ENCODE measurements at places on chromosomes 3 and 15.

DNA sequence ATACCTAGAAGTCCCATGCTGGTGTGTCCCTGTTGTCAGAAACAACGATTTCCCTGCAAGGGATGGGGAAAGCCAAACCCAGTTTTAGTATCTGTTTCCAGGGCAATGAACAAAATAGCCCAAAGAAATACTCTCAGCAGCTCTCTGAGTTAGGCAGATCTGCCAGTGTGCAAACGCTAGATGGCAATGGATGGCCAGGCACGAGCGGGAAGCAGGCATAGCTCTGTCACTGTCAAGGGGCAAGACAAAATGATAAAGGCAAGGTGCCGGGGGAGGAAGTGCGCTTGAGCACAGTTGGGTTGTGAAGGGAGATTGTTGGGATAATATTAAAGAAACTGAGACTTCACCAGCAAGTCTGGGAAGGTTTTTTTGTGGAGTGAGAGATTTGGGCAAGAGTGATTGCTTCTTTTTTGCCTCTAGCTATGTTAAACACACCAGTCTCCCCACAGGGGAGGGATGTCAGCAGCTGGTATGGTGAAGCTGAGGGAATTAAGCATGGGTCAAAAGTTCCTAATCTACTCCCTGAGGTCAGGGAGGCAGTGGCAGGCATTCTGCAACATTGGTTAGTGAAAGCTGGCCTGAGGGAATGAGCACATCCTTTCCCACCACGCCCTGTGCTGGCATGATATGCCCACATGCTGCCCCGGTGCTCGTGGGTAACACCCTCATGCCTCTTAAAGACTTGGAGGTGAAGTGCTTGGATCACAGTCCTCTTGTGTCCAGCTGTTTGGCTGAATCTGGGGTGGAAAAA lies 117.5 kb downstream of the PDCD6IP start:
- no peak for DNase-seq

DNA sequence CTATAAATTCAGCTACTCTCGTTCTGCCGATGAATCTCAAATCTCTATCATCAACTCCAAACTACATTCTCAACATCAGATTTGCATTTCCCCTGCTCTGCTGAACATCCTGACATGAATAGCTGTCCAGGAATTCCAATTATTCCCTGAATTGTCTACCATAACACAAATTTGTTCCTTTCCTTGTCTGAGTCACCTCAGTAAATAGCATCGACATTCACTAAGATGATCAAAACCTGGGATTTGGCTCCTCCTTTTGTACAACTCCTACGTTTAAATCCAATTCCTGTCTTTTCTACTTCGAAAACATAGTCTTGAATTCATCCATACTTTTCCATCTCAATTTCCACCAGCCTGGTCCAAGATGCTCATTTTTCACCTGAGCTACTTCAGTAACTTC lies 107.0 kb downstream of the GREM1 start:
- no peak for DNase-seq

- peak; percentile 51 for DNase-seq
Observed at GRCh38 chr3:126113238-126113555, 29.3 kb upstream of the SLC41A3 start.

- DNase-seq = no peak
Observed at GRCh38 chr3:197372047-197372661, 73.7 kb upstream of the DLG1 start.

DNA sequence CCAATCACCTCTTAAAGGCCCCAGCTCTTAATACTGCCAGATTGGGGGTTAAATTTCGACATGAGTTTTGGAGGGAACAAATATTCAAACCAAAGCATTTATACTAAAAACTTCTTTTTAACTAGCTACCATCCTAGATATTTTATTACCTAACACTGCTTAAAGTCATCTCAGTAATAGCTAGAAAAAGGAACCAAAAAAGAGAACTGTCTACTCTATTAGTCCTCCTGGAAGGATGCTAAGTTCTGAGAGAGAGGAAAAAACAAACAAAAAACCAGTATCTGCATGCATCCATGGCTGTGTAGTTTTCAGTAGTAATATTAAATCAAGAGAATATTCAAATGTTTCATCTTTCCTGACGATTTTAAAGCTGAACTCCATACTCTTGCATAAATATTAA lies 5.8 kb downstream of the CPOX start:
- no peak for DNase-seq

GRCh38 chr3:117734496-117734895 lies 1024.9 kb downstream of the TUSC7 start:
- DNase-seq = no peak

GRCh38 chr3:181075098-181075497 lies 85.6 kb upstream of the DNAJC19 start:
- DNase-seq = no peak
